ENCODE measurements at places on chromosomes 5 and 9.

DNA sequence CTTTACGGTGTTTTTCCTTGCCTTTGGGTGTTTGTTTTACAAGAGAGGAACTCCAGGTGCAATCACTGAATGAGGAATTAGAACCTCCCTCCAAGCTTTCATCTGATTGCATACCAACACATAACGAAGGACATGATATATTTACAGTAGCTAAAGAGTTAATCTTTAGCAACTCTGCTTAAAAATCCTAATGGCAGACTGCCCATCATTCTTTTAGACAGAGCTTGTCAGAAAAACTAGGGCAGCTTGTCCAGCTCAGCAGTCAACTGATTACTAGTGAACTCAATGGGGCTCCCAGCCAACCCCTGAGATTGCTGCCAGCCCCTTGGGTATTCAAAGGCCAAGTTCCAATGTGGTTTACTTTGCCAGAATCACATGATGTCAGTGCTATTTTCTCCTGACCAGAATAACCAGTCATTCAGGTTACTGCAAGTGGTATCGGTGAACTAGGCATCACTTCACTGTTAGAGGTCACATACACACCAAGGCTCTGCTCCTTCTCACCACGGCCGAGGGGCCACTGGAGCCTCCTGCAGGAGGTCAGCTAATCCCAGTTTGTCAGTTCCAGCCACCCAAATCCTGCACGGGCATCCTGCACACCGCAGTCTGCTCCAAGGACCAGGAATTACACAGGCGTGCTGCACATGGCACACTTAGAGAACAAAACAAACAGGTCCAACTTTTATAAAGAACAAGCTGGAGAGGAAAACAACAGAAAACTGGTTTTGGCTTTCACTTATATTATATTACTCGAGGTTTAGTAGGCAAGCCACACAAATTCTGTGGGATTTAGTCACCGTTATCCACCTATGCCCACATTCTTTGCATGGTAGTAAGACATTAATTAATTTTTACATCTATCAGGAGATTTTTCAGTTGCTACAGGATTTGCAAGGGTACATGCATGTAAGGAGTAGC lies 62.5 kb downstream of the NFIB start:
- no peak overlapping the region for H3K4me3 ChIP-seq
- H3K4me1 ChIP-seq: no peaks in the 10 kb centered on the region
- DNase-seq: peak; percentile 79
- no peaks in the 10 kb centered on the region for H3K27me3 ChIP-seq
- H3K27ac ChIP-seq: peak overlapping the region; percentile 76

DNA sequence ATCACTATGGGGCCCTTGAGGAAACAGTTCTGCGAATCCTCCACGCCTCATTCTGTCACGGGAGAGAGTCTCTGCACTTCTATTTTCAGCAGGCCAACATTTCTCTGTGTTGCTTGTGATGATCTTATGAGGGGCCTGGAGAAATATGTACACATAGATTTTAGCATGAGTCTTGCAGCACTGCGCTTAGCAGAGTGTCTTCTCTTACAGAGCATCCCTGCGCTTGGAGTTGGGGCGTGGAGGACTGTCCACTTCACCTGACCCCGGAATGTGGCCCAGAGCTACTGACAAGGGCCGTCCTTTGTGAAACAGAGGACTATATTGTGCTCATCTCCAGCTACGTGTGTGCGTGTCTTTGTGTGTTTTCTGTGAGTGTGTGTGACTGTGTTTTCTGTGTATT lies 428.2 kb upstream of the IRX4 start:
- no peaks in the 10 kb centered on the region for H3K27me3 ChIP-seq
- peak; percentile 27 for DNase-seq
- no peaks in the 10 kb centered on the region for H3K4me1 ChIP-seq
- H3K36me3 ChIP-seq: no peaks in the 10 kb centered on the region

GRCh38 chr5:35202319-35203111 lies 27.8 kb downstream of the PRLR start:
- H3K27ac ChIP-seq: no peak overlapping the region
- no peaks in the 10 kb centered on the region for H3K4me1 ChIP-seq
- DNase-seq: no peak
- H3K27me3 ChIP-seq: no peaks in the 10 kb centered on the region
- H3K4me3 ChIP-seq: no peak overlapping the region

DNA sequence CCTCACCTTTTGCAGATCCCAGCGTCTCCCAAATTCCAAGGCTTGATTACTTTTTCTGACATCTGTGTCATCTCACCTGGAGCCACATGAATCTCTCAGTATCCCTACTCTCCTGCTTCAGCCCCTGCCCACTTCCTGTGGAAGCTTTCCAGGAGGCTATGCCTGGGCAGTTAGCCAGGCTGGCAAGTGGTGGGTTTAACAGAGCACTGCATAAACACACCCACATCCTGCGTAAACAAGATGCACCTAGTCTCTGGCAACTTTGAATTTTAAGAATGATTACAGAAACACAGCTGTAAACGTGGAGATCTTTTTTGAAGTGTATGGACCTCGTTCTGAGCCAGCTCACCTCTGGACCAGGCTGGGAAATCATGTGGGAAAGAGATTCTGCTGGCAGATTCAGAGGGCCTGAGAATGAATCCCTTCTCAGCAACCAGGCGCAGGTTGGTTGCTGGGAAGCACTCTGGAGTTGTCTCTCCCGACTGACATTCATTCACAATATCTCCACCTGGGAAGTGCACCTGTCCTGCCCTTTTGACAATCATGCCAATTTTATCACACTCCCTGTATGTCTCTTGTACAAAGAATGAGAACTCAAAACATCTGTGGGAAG lies 55.7 kb upstream of the FANCC start:
- H3K4me1 ChIP-seq: no peaks in the 10 kb centered on the region
- no peaks in the 10 kb centered on the region for H3K27me3 ChIP-seq
- no peaks in the 10 kb centered on the region for H3K36me3 ChIP-seq
- no peak overlapping the region for H3K27ac ChIP-seq

DNA sequence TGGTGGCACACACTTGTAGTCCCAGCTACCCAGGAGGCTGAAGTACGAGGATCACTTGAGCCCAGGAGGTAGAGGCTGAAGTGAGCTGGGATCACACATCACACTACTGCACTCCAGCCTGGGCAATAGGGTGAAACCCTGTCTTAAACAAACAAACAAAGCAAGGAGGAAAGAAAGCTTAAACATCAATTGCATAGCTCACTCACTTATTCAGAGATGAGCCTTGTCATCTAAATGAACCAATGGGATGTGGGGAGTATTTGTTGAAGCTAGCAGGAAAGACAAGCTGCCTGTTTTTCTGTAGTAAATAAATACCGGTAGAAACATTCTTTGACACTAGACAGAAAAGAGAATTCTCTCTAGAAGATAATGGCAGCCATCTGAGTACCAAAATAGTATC lies 161.0 kb upstream of the SLC12A2 start:
- no peaks in the 10 kb centered on the region for H3K27me3 ChIP-seq
- H3K36me3 ChIP-seq: no peaks in the 10 kb centered on the region
- no peak overlapping the region for H3K4me3 ChIP-seq
- DNase-seq: no peak

DNA sequence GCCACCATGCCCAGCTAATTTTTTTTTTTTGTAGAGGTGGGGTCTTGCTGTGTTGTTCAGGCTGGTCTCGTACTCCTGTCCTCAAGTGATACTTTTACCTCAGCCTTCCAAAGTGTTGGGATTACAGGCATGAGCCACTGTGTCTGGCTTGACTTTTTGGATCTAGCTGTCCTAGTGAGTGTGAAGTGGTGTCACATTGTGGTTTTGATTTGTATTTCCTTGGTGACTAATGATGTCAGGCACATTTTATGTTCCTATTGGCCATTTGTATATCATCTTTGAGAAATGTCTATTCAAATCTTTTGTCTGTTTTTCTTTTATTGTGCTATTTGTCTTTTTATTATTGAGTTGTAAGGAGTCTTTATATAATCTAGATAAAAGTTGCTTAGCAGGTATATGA lies 53.5 kb upstream of the MCCC2 start:
- no peak overlapping the region for H3K27ac ChIP-seq
- H3K4me1 ChIP-seq: no peaks in the 10 kb centered on the region
- no peak for DNase-seq
- H3K36me3 ChIP-seq: no peaks in the 10 kb centered on the region
- no peaks in the 10 kb centered on the region for H3K27me3 ChIP-seq

DNA sequence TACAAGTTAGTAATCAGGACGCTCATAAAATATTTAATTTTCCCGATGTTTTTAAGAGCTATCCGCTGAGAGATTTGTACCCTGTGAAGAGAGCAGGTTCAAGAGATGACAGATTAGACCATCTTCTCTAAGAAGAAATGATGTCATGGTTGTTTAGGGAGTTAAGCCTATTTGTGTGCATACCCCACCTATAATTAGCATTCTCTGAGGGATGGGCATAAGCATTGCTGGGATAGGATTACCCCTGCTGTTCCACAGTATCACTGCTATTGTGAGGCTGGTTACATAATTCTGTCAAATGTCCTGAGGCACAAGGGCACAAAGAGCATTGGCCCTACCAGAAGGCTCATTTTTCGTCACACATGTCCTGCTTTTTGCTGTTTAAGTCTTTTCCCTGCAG lies 687.0 kb downstream of the CETN3 start:
- no peaks in the 10 kb centered on the region for H3K4me1 ChIP-seq
- H3K4me3 ChIP-seq: no peak overlapping the region
- DNase-seq: no peak
- H3K36me3 ChIP-seq: no peaks in the 10 kb centered on the region

GRCh38 chr9:71721855-71722254 lies 46.5 kb downstream of the CEMIP2 start:
- H3K27ac ChIP-seq: no peak overlapping the region
- H3K4me1 ChIP-seq: no peaks in the 10 kb centered on the region

DNA sequence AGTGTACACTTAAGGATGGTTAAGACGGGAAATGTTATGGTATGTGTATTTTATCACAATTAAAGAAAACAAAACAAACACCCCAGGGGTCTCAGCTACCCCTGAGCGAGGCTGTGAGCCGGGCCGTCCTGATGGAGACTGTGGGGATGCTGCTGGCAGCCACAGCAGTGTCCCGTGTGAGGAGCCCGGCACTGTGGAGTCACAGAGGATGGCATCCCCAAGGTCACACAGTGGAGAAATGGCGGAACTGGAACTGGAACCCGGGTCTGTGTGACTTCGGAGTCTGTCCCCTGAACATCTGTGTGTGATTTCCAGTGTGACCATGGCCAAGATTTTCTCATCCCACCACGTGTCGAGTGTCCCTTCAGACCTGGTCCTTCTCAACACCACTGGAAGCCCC lies 80.7 kb upstream of the PHYKPL start:
- H3K4me1 ChIP-seq: no peaks in the 10 kb centered on the region
- no peak overlapping the region for H3K4me3 ChIP-seq
- no peak for DNase-seq
- no peak overlapping the region for H3K27ac ChIP-seq

GRCh38 chr5:93107805-93108520 lies 473.1 kb downstream of the NR2F1-AS1 start:
- H3K4me3 ChIP-seq: no peak overlapping the region
- DNase-seq: no peak
- H3K27ac ChIP-seq: no peak overlapping the region
- H3K27me3 ChIP-seq: no peaks in the 10 kb centered on the region

DNA sequence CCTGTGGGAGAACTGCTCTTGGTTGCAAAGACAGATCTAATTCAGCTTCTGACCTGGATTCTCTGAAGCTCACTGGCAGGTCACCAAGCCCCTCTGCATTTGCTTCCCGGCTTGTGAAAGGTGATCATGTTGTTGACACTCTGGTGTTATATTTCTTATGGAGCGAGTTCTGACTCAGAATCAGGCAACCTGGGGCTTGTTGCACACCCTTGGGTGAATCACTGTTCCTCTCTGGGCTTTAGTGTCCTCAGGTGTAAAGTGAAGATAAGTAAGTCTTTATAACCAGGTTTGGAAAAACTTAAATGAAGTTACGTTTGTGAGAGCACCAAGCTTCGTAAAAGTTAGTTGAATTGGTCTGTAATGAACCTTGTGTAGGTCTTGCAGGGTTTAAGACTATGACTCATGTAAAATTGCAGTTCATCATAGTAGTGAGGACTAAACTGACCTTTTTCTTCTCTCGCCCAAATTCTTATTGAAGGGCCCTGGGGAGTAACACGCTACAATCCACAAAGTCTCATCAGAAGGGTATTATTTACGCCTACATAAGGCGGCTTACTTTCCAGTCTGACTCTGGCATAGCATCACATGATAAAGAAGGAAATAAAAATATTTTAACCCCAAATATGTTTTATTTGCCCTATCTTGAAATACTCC lies 218.6 kb downstream of the TMEM38B start:
- H3K27ac ChIP-seq: no peak overlapping the region
- no peaks in the 10 kb centered on the region for H3K4me1 ChIP-seq
- H3K4me3 ChIP-seq: no peak overlapping the region
- no peaks in the 10 kb centered on the region for H3K27me3 ChIP-seq
- no peak for DNase-seq

- H3K4me1 ChIP-seq: no peaks in the 10 kb centered on the region
- no peak overlapping the region for H3K4me3 ChIP-seq
- peaks cover 4% of the 10 kb centered on the region for H3K27me3 ChIP-seq
- H3K36me3 ChIP-seq: no peaks in the 10 kb centered on the region
- DNase-seq: no peak
These were observed 82.3 kb upstream of the SIMC1 start for GRCh38 chr5:176155922-176156359.

DNA sequence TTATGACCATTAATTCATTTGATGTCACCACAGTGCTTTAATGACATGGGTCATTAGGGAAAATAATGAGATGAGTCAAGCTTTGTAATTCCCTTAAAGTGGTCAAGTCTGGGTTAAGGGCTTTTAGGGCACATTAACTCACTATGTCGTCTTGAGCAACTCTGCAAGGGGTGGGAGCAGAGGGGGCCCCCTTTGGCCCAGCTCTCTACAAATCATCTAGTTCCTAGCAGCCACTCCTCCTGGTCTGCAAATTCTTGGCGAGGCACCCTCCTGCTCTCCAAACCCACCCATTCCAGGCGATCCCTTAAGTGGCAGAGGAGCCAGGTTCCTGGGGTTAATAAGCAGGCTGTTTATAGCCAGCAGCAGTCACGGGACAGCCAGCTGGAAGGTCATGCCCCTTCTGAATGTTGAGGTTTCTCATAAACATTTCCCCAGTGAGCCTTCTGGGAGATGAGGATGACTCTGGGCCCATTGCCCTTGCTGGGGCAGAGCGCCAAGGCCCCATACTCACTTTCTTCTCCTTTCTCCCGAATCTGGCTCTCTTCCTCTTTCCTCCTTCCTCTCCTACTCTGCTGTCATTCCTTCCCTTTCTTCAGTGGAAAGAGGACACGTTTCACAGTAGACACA lies 14.3 kb upstream of the GPX3 start:
- H3K4me3 ChIP-seq: peak overlapping the region; percentile 17
- H3K36me3 ChIP-seq: no peaks in the 10 kb centered on the region
- H3K27ac ChIP-seq: peak overlapping the region; percentile 92
- H3K27me3 ChIP-seq: no peaks in the 10 kb centered on the region

- no peaks in the 10 kb centered on the region for H3K27me3 ChIP-seq
- no peak for DNase-seq
- H3K36me3 ChIP-seq: no peaks in the 10 kb centered on the region
- H3K4me1 ChIP-seq: no peaks in the 10 kb centered on the region
These were observed 282.5 kb upstream of the SMARCA2 start for GRCh38 chr9:1732670-1733069.

- H3K4me1 ChIP-seq: no peaks in the 10 kb centered on the region
- H3K27ac ChIP-seq: no peak overlapping the region
- no peaks in the 10 kb centered on the region for H3K36me3 ChIP-seq
These were observed 30.4 kb downstream of the PPP2R2B start for GRCh38 chr5:146848133-146848532.

- no peak overlapping the region for H3K27ac ChIP-seq
- no peak for DNase-seq
- H3K36me3 ChIP-seq: no peaks in the 10 kb centered on the region
- no peak overlapping the region for H3K4me3 ChIP-seq
These were observed 478.9 kb upstream of the NMUR2 start for GRCh38 chr5:152884006-152884405.

- no peaks in the 10 kb centered on the region for H3K4me1 ChIP-seq
- H3K27ac ChIP-seq: no peak overlapping the region
- no peak for DNase-seq
- no peaks in the 10 kb centered on the region for H3K36me3 ChIP-seq
- H3K4me3 ChIP-seq: no peak overlapping the region
- no peaks in the 10 kb centered on the region for H3K27me3 ChIP-seq
These were observed 130.2 kb upstream of the ELL2 start for GRCh38 chr5:96091874-96092273.
